Femur (tissue), 1 donor: ENCODE measurements at places on chromosomes 1 and 21.

DNA sequence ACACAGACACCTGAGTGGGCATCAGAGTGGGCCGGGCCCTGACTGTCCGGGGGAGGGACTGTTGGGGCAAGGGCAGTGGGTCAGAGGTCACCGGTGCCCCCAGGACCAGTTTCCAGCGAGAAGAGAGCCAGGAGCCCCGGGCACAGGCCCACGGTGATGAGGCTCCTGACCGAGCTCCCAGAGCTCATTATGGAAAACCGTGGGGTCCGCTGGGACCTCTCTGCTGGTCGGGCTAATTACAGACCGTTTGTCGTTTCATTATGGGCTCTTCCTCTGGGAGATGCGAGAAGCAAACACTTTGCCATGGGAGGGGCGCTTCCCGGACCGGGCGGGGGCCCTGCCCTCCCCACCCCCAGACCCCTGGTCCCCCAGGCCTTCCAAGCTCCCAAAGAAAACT, 12.0 kb upstream of the TTLL10 start:
- no peak for DNase-seq

DNA sequence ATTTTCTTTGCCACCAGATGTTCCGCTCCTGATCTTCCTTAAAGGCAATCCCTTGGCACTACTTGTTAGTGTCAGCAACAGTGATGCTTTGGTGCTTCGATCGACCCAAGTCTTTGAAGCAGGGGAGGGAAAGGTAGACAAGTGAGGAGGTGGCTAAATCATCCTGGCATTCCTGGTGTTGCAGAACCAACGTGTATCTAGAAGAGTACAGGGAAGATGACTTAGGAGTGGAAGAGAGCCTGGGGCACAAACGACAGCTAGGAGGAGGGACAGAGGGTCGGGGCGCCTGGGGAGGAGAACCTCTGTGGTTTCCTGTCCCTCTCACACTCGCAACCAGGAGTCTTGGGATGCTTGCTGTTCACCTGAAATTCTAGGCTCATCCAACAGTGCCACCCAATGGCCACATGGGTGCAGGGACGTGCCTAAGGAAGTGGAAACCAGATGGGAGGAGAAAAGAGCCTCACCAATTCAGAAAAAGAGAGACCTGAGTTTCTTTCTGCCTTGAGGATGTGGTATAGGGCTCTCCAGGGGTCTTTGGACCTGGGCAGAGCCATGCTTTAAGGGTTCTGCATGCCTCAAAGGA, 9.5 kb upstream of the KCNA2 start:
- peak; percentile 76 for DNase-seq

GRCh38 chr1:1306070-1306660, 1.6 kb downstream of the ACAP3 start:
- DNase-seq: no peak

- DNase-seq: no peak
Measured at GRCh38 chr1:41493117-41493536, 8.6 kb upstream of the EDN2 start.

DNA sequence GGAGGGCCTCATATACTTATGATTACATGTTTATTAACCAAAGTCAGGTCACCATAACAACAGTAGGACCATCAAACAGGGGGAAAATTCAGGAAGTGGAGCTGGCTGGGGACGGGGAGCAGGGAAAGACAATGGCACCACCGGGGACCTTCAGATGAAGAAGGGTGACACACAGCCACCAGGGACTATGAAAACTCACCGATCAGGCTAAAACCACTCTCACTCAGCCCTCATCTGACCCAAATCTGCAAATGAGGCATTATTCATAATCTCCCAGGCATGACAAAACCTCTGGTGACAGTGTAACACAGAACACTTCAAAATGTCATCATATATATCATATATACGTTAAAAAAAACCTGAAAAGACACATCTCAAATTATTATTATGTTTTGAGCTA, 11.2 kb downstream of the MKNK1 start:
- DNase-seq: no peak

GRCh38 chr21:34858559-34858958, 189.8 kb downstream of the CLIC6 start:
- DNase-seq: no peak

- no peak for DNase-seq
Measured at GRCh38 chr1:209601809-209602657, 18.5 kb downstream of the CAMK1G start.

- no peak for DNase-seq
Measured at GRCh38 chr1:200975458-200975857, 48.1 kb downstream of the KIF21B start.

DNA sequence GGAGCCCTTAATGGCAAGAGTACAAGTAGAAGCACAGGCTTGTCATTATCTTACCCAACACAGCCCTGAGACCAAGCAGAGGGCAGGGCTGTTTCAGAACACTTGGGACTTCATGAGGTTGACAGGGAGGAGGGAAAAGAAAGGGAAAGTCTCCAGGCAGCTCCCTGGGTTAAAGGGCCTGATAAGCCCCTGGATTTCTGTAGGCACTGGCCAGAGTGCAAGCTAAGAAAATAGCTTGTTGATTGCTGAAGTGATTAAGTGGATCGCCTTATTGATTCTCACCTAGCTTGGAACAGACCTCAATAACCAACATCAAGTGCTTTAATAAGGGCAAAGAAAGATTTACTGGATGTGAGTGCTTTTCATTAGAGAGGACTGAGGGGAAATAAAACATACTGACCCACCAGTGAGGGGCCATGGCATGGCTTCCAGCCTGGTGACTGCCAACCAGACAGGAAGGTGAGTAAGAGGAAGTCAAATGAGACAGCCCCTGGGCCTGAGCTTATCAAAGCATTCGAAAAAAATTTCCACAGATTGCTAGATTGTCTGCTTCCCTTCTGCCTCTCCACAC, 121.4 kb upstream of the NFIA start:
- DNase-seq: no peak

GRCh38 chr1:39145331-39145965, 59.0 kb upstream of the MACF1 start:
- no peak for DNase-seq

DNA sequence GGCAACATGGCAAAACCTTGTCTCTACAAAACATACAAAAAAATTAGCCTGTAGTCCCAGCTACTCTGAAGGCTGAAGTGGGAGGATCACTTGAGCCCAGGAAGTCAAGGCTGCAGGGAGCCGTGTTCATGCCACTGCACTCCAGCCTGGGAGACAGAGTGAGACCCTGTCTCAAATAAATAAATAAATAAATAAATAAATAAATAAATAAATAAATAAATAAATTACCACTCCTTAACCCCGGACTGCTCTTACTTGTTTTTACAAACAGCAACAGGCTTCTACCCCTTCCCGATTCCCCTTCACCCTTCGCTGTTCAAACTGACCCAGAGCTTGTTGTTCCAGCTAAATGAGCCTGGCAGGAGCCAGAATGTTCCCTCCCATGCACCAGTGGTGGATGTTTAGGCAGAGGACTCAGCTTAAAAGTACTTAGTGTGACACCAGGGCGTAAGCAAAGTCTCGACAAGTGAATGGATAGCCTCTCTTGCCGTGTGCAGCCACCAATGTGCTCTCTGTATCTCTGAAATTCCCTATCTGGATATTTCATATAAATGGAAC, 21.5 kb upstream of the PADI3 start:
- DNase-seq: no peak

- DNase-seq: no peak
Measured at GRCh38 chr1:48251323-48251722, 28.8 kb downstream of the SLC5A9 start.

DNA sequence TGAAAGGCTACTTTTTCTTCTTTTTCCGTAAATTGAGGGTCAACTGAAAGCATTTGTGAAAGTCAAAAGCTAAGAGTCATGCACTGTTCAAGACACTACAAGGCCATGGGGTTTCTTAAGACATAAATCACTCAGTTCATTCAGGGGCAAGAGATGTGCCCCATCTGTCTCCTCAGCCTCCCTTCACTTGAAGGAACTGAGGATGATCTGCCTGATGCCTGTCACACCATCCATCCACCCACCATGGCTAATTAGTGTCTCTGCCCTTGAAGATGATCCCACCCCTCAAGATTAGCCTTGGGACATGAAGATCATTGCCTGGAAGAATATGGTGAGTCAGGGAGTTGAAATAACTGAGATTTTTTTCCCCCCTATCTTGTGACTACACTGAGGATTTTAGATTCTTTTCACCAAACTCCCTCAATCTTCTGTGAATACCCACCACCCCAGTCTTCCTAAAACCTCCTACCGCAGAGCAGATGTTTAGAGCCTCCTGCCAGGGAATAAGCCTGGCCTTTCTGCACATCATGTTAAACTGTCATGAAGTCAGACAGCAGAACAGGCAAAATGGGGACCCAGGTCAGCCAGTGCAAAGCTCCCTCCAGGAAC, 88.6 kb upstream of the LMO4 start:
- no peak for DNase-seq

DNA sequence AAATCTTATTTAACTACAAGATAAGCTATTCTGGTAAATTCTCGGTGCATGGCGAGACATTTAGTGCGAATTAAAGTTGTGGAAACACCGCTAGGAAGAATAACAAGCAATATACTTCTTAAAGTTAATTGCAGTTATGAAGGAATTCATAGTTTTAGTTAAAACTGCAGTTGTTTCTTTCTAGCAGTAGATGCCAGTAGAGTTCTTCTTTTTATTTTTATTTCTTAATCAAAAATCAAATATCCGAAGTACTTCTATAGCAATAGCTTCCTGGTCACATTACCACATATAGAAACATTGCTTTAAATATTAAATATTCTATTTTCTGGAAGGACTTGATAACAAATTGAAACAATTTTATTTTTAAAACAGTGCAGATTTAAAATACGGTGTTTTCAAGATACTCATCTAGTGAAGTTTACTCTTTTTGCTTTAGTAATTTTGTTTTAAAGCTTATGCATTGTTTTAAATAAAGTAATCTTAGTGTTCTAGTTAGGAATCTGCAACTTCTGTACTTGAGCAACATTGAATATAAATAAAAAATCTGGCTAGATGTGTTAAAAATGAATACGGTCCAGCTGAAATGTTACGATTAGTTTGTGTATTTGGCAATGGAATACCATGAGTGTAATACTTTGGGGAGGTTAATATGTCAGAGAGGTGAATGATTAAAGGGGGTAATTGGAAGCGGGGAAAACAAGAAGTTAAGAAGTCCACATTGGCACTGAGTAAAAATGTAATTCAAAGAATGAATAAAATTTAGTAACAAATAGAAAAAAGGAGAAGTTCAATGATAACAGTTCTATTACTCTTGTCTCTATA, 2.7 kb upstream of the PRKACB start:
- no peak for DNase-seq

DNA sequence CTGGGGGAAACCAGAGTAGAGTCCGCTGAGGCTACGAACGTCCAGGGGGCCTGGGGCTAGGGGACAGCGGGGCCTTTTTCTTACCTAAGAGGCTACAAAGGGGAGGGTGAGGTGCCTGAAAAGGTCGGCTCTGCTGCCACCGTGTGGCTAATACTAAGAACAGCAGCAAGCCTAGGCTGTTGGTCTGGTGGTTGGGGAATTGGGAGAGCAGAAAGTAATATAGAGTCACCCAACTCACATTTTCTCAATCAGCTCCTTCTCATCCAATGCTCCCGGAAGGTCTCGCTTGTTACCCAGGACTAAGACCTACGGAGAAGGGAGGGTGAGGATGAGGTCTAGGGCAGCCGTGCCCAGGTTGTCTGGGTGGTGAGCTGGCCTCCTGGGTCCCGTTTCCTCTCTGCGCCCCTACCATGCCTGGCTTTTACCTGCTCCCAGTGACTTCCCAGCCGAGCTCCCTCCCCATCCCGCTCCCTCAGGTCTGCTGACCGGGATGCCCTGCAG, 9.3 kb downstream of the ARL8A start:
- no peak for DNase-seq

- no peak for DNase-seq
Measured at GRCh38 chr21:17775431-17776126, 43.6 kb downstream of the C21orf91 start.

GRCh38 chr1:157595356-157595755, 2.5 kb downstream of the FCRL4 start:
- no peak for DNase-seq

- DNase-seq: no peak
Measured at GRCh38 chr1:4626560-4627319, 27.7 kb upstream of the AJAP1 start.

DNA sequence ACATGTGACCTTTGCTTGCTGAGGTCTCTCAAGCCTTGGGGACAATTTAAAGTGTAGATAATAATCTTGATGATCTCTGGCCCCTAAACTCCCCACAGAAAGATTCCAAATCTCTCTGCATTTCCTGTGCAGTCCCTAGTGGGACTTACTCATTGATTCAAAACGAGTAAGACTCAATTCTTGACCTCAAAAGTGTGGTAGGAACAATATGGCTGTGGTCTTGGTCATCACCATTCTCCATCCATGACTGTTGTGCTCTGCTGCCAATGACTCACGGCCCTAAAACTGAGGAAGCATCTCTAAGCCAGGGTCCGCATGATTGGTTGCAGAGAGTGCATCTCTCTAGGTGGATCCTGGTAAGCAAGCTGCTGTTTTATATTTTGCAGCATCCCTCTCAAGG, 268.0 kb downstream of the PTGER3 start:
- no peak for DNase-seq

DNA sequence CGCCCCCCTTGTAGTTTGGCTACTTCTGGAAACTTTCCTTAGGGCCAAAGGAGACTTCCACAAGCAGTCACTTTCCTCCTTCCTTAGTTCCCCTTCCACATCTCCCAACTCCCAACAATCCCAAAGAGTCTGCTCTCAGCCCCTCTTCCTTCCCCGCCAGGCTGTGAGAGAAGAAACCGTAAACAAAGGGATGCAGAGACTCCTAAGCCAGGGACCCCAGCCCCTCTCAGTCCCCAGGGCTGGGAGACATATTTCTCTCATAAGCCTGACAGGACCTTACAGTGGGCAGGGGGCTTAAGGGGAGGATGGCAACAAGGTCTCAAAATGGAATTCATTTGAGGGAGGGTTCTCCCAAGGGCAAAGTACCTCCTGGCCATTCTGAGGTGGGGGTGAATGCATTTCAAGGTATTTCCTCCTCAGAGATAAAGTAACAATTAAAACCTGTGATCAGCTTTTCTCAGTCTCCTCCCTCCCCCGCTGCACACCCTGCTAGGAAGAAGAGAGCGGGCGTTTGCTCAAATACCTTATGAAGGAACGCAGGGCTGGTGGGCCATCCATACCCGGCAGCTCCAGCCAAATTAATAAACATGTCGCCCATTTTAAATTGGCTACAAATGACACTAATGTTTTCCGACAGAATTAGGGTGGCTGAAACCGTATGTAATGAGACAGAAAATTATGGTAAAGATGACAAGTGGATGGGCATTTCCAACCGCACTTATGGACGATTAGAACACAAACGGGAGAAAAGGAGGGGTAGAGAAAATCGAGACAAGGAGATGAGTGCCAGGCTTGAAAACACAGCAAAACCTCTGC, 4.0 kb downstream of the BARHL2 start:
- DNase-seq: no peak

DNA sequence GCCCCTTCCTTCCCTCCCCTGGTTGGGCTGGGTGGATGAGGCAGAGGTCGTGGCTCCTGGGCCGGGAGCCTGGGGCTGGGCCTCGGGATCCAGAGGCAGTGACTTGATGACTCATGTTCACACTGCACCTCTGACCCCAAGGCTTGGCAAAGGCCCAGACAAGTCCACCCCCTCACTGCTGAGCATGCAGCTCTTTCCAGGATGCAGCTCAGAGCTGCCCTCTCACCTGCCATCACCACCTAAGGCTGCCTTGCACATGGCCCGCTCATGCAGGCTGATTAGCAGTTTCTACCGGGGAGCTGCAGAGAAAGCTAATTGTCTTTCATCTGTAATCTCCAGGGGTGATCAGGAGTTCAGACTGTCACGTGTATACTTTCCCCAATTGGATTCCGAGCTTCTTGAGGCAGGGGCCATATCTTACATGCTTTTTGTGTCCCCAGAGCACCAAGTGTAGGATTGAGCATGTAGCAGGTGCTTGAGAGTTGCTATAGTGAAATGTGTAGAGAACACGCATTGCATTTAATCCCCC, 62.1 kb downstream of the LRRN2 start:
- DNase-seq: peak; percentile 27

GRCh38 chr1:85604298-85604997, 23.9 kb downstream of the CCN1 start:
- DNase-seq: no peak
